ENCODE measurements at places on chromosomes 6 and 20.

- DNase-seq, result peak; percentile 11
Observed at GRCh38 chr6:29376003-29376402, 912 bp upstream of the OR12D3 start.

DNA sequence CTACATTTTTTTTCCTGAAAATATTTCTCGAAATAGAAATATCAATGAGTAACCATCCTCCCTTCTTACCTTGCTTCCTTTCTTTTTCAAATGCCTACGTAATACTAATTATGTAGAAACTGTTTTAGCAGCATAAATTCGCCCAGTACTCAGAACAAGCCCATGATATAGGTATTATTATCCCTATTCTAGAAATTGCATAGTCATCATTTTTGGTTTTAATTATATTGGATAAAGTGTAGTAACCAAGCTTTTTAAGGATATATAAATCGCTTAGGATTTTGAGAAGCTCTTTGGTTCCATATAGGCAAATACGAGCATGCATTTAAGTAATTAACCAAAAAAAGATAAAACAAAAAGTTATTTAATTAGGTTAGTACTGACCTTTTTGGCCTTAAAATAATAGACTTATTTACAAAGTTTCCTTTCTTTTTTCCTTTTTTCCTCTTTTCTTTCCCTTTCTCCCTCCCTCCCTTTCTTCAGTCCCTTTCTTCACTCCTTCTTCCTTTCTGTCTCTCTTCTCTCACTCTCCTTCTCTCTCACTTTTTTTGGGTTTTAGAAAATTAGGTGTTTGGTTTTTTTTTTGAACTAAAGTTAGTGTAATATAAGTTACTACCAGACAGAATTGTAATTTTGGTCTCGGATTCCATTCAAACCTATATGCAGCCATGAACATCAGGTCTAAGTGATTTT, 457.7 kb downstream of the RFPL4B start:
- DNase-seq, result no peak

DNA sequence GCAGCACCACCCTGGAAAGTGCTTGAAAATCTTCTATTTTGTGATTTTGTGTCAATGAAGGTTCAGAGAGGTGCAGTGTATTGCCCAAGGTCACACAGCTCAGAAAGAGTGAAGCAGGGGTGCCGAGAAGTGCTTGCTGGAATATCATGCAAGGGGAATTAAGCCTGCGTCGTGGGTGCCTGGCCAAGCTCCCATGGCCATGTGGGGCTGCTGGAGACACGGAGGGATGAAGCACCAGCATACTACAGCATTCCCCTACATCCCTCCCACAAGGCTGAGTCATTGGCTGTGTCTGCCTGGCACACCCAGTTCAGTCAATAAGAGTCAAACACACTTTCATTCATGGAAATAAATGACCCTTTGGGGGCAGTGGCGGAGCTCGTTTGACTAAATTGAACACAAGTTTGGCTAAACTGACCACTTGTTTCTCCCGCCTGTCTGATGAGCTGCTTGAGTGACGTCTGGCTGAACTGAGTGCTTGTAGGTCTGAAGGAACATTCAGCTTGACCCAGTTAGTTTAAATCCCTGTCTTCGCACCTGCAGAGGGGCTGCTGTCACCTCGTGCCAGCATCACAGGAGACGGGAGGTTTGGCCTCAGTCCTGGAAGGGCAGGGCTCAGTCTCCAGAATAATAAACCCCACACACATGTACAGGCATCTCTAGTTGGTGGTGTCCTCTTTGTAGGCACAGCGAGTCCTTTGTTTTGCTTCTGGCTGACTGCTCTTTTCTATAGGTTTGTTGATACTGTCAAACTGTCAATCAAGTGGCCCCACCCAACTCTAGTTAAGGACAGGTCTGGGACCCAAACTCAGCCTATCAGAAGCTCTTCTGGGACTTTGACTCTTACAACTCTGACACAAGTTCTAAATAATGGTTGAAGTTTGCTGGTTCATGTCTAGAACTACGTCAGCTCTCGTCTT, 8.4 kb upstream of the TGM2 start:
- DNase-seq, result peak; percentile 71

DNA sequence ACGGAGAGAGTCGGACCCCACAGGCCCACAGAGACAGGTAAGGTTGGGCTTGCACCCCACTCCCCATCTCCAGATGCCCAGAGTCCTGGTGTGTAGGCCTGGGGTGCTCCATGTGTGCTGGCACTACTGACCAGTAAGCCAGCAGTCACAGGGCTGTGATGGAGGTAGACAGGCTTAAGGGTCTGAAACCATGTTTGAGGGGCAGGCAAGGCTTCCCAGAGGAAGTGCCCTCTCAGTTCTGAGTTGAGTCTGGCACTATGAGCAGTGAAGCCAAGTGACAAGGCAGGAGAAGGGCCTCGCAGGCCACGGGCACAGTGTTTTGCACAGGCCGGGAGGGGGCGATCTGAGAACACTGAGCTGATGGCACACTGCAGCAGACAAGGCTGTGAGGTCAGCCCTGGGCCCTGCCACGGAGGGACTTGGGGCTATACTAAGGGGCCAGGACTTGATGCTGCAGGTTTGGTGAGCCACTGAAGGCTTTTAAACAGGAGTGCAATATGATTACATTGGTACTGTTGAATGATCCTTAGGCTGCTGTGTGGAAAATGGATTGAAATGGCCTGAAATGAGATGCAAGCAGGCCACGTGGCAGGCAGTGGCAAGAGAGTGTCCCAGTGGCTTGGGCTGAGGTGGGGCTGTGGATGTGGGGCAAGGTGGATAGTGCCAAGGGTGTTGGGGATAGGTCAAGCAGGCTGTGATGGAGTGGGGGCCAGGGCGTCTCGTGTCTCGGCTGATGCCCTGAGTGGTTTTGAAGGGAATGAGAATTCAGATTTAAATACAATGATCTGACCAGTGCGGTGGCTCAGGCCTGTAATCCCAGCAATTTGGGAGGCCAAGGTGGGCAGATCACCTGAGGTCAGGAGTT, 20.3 kb downstream of the TTBK1 start:
- peak; percentile 92 for DNase-seq

DNA sequence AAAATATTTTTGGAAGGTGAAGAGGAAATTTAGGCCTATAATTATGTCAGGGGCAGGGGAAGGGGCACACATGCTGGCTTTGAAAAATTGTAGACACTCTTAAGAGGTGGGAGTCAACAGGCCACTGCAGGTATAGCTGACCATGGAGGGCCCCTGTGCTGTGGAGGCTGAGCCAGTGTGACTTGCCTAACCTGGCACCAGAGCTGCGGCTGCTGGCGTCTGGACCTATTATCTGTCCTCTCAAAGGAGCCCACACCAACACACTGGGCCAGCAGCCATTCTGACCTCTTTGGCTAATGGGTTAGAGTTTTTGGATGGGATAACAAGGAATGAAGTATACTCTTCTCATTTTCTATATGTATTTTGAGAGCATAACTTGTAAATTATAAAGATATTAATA, 4.5 kb downstream of the GID8 start:
- DNase-seq, result no peak
